ENCODE measurements at places on chromosomes 1 and 21.
A peak's percentile ranks its signal among the peaks of the same experiment; 100 is the strongest.

DNA sequence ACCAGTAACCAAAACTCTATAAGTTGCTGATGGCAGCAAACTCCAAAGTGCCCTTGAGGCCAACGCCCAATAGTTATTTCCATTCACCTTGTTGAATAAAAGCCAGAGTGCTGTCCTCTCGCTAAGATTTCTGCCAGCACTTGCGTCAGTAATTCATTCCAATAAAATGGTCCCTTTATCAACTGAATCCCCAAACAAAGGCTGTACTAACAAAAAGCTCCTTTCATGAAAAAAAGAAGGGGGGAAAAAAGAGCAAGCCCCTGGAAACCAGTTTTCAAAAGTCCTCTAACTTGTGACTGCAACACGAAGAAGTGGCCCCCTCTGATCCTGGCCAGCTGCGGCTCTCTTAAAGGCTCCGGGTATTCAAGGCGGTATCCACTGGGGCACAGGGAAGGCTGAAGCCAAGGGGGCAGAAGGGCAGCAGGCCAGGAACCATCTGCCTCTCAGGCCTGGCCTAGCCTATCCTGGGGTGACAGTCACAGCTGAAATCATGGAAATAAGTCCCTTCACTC is 55.8 kb upstream of the ZNF326 start:
- no peak for DNase-seq

GRCh38 chr1:25700626-25701025 is 84.0 kb downstream of the MAN1C1 start:
- DNase-seq, result peak; percentile 39

DNA sequence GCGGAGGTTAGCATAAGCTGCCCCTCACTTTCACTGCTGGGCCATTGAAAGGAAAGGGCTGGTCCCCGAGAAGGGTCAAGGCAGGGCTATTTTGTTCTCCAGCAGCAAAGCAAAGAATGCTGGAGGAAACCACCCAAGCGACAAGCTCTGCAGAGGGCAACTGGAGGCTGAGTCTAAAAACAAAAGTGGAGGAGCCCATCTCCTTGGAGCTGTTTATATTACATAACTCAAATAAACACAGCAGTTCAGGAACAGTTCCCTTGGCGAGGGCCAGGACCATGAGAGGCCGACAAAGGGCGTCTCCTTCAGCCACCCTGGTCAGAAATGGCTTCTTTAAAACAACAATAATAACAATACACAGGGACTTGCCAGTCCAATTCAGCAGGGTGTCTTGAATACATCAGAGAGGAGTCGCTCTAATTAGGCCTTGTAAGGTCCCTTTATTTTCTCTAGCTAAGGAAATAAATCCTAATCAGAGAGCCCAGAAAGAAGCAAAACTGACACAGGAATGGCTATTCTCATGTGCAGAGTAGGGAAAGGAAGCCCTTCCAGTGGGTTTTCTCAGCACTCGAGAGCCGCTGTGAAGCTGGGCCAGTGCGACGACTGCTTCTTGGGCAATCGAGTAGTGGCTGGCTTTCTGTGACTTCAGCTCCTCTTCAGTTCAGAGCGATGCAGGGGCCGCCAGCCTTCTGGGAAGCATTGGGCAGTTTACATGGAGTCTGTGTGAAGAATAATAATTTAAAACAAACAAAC is 57.0 kb upstream of the TARBP1 start:
- DNase-seq, result no peak

- DNase-seq, result no peak
Observed at GRCh38 chr1:82485591-82486369, 685.0 kb downstream of the ADGRL2 start.

- DNase-seq, result no peak
Observed at GRCh38 chr1:222877854-222878253, 63.0 kb downstream of the DISP1 start.

- DNase-seq, result no peak
Observed at GRCh38 chr21:39662411-39662953, 49.7 kb downstream of the B3GALT5 start.

DNA sequence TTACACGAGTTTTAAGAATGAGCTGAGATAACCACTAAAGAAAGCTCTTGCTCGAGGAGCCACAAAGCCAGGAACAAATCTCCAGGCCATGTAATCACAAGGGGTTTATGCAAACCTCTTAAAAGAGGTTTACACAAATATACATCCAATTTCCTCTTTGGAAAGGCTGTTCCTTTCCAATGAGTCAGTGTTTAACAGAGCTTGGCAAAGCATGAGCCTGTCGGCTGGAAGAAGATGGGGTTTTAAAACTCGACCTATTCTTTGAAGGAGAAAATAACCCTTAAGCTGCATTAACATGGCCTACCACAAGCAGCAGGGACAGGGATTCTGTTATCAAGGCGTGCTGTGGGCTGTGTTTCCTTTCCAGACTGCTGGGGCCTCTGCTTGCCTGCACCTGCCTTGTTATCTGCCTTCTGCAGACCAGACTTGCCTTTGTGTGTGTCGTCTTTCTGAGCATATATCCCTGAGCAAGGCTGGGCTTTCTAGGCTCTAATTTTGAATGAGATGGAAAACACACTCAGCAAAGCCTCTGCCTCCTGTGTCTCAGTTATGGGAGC is 40.6 kb upstream of the CYP2J2 start:
- no peak for DNase-seq

GRCh38 chr1:27556781-27557595 is 47.0 kb downstream of the AHDC1 start:
- peak; percentile 85 for DNase-seq

DNA sequence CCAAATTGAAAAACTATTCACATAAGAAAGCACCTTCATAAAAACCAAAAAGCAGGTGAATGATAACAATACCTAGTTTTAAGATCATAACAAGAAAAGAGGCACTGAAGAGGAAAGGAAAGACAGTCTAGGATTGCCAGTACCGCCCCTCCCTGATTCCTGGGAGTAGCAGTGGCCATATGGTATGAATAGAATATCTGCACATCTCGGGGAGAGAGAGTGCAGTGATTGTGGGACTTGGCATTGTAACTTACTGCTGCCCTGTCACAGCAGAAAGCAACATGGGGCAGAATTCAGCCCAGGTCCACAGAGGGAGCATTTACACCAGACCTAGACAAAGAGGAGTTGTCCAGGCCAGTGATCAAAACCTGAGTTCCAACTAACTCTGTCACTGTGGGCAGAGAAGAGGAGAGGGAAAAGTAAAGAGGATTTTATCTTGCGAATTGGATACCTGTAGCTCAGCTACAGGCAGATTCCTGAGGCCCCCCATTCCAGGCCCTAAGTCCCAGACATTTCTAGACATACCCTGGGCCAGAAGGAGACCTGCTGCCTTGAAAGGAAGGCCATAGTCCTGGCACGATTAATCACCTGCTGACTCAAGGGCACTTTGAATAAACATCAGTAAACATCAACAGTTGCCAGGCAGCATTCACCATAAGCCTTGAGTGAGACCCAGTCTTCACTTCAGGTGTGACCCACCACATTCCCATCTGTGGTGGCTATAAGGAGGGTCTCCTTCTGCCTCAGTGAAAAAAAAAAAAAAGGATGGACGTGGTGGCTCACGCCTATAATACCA is 397.5 kb downstream of the TGFB2 start:
- no peak for DNase-seq

DNA sequence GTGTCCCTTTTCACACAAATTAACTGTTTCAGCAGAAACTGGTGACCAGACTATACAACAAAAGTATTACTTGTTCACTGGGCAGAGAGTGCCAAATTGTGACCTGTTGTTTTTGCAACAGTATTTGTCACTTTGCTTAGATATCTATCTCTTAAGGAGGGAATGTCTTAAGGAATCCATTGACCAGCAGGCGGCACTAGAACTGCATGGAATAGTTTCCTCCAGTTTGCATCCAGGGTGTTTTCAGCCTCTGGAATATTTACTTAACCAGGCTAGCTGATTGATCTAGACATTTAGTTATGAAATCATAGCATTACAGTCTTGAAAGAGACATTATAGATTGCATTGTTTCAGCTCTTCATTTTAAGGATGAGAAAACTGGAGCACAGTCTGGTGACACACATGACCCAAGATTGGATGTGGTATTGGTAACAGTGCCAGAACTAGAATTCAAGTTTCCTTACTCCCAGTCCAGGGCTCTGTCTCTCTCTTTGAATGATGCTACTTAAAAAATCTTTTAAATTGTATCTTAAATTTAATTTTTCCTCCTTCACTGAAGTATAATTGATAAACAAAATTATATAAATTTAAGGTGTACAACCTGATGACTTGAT is 16.9 kb downstream of the RPTN start:
- DNase-seq, result peak; percentile 55

Data from activated CD4-positive, alpha-beta T cell treated with anti-CD3 and anti-CD28 coated beads for 36 hours (primary cell).